ENCODE measurements at places on chromosomes 4 and X.

DNA sequence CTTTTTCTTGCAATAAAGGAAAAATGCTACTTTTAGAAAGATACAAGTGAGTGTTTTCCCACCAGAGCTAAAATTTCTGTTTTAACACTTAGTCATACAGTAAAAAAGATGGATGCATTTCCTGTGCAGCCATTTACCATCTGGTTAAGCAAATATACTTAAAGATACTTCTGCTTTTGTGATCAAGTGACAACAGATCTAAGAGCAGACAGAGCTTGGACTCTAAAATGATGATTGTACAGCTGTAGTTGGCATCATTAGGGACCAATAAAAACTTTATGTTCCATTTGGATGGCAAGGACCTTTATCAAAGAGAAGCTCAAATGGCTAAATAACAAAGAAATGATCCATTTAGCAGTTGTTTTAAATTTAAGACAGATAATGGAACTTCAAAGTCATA, 270.8 kb downstream of the FSTL5 start:
- no peak for DNase-seq

DNA sequence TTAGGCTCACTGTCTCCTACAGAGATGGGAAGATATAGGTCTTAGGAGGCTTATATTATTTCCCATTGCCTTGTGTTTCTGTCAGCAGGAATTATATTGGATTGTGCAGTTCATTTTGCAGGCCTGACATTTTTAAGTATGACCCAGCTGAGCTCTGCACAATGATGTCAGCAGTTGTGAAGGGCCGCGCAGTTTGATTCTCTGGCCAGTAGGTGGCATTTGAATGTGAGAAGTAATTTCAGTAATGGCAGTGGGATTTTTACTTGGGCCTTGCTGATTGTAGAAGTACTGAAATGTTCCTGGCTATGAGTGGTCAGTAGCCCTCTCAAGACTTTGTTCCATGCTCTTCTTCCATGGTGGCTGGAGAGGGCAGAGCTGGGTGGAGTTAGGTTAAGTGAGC, 247.2 kb upstream of the MTMR8 start:
- no peak for DNase-seq

- no peak for DNase-seq
Measured at GRCh38 chr4:108624263-108625056, 4.1 kb downstream of the RPL34 start.

GRCh38 chrX:153517423-153517822, at the start of gene ATP2B3:
Gene ATP2B3, plus strand, starts transcription at chrX:153517642. Its CDS starts 18,606 bp downstream, at chrX:153536248.
- no peak for DNase-seq

- DNase-seq, result no peak
Measured at GRCh38 chr4:27270435-27270834, 409.8 kb downstream of the STIM2 start.
